Stimulated activated CD8-positive, alpha-beta memory T cell treated with anti-CD3 and anti-CD28 coated beads, Interleukin-12 subunit alpha, Interleukin-12 subunit beta, amount 100 ng/mL, for 4 hours (primary cell): ENCODE measurements at places on chromosomes 2 and 18.

DNA sequence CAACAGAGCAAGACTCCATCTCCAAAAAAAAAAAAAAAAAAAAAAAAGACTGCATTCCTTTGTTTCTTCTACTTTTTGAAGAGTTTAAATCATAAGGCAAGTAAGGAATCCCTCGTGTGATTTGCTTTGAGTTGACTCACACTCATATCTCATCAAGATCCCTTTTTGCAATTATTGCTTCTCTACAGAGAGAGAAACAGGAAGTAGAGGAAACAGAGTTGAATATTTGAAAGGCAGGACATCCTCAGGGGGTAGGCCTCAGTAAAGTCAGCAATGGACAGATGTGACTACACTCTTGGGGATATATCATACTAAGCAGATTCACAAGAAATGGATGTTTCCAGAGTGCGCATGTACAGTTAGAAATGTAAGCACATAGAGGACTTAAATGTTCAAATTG is 11.2 kb upstream of the EFR3B start:
- DNase-seq = no peak

- no peak for DNase-seq
Measured at GRCh38 chr18:45764000-45764686, 40.2 kb downstream of the SLC14A1 start.

DNA sequence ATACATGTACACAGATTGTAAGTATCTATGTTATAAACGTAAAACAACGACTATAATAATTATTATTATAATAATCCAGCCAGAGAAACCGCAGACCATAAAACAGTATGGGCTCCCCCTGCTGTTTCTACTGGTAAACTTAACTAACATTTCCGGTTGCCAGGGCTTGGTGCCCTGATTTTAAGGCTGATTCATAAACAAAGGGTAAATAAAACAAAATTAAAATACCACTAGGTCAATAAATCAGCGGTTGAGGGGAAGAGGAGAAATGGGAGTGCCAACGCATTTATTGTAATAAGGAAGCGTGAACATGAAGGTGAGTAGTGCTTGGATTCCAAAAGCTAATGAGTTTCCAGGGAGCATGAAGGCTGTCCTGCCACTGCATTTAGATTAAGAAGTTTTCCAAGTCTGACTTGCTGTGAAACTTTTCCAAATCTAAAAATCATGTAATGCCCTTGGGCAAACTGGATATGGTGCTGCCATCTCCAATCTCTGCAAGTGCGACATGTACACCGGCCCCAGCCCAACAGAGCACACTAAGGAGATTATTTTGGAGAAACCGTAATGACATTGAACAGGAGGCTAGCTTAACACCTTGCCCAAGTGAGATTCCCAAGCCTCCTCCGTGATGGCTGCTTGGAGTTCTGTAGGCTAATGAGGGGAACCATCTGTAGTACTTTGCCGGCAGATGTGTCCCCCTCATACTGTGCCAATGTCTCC is 50.7 kb upstream of the HNRNPA3 start:
- DNase-seq = no peak

DNA sequence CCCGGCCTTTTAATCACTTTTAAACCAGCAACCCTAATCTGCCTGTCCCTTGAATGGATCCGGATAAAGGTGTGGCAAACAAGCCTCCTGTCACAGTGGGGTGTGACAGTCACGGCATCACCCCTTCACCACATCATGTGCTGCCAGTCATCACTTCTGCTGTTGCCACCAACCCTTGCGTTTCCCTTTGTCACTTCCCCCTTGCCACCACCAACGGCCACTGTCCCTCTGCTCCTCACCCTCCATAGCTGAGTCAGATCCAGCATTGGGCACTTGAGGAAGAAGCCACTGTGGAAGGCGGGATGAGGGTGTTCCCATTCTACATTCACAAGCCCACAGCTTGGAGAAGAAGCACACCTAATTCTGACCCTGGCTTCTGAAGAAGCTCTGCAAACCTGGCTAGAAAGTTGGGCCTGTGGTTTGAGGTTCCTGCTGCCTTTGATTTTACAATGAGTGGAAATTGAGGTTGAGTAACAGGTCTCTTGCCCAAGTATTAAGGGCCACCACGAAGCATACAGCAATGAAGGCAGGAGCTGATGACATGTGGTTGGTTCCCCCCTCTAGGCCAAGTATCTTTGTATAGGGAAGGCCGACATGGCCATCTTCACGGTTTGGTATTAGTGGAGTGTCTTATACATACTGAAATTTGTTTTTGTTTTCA is 22.9 kb upstream of the DARS1 start:
- DNase-seq = peak; percentile 46
